ENCODE measurements at places on chromosomes 4 and X.

- no peak for DNase-seq
Observed at GRCh38 chr4:57448452-57448851, 338.3 kb upstream of the IGFBP7 start.

DNA sequence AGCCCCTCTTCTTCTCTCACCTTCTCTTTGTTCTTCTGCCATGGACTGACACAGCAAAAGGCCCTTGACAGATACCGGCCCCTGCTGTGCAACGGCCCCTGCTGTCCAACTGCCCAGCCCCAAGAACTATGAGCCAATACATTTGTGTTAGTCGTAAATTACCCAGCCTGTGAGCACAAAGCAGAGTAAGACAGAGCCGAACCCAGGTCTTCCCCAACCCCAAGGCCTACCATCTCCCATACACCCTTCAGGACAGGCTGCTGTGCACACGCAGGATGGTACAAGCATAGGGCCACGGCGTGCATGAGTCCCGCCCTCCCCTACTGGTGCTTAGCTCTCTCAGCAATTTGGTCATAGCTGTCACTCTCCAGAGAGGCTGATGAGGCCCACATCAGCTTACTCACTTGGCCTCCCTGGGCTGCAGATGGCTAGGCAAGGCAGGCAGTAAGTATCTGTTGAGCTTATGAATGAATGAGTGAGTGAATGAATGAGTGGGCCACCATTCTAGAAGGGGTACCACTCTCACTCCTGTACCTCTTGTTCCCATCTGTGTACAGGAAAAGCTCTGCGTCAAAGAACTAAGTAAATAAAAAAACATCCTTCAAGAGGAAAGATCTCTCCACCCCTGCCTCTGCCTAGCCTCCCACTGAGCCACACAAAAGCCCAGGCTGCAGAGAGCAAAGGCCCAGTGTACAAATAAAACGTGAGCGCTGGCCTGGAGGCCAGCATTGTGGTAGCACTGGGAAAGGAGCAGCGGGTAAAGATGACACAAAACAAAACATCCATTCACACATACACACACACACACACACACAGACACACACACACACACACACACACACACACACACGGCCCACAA lies 13.9 kb downstream of the WDR1 start:
- no peak for DNase-seq

DNA sequence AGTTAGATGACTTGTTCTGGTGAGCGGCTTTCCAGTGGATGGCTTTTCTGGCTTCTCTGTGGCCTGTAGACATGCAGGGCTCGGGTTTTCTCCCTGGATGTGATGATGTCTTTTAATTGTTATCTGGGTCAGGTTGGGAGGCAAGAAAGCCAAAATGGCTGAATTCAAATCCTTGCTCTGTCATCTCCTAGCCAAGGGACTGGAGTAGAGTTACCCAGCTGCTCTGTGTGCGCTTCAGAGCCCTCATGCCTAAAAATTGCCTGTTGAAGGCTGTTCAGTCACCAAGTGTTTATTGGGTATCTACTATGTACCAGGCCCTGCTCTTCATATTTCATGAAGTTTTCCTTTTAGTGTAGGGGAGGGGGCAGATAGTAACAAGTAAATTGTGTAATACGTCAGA lies 7.3 kb downstream of the DCUN1D4 start:
- DNase-seq, result no peak

- peak; percentile 54 for DNase-seq
Observed at GRCh38 chr4:151315212-151315886, 10.1 kb downstream of the SH3D19 start.

GRCh38 chr4:158033416-158034120 lies 139.3 kb downstream of the GASK1B start:
- DNase-seq, result no peak

- DNase-seq, result no peak
Observed at GRCh38 chr4:101147283-101147682, 200.0 kb downstream of the PPP3CA start.

- peak; percentile 53 for DNase-seq
Observed at GRCh38 chr4:128524311-128524710, 236.7 kb upstream of the PGRMC2 start.

GRCh38 chr4:47913861-47914219 lies 543 bp downstream of the NFXL1 start:
- DNase-seq, result no peak

GRCh38 chr4:57370691-57371090 lies 260.5 kb upstream of the IGFBP7 start:
- no peak for DNase-seq

GRCh38 chr4:48651914-48652313 lies 128.2 kb downstream of the FRYL start:
- DNase-seq, result no peak

GRCh38 chr4:174177536-174177935 lies 105.9 kb downstream of the FBXO8 start:
- no peak for DNase-seq

DNA sequence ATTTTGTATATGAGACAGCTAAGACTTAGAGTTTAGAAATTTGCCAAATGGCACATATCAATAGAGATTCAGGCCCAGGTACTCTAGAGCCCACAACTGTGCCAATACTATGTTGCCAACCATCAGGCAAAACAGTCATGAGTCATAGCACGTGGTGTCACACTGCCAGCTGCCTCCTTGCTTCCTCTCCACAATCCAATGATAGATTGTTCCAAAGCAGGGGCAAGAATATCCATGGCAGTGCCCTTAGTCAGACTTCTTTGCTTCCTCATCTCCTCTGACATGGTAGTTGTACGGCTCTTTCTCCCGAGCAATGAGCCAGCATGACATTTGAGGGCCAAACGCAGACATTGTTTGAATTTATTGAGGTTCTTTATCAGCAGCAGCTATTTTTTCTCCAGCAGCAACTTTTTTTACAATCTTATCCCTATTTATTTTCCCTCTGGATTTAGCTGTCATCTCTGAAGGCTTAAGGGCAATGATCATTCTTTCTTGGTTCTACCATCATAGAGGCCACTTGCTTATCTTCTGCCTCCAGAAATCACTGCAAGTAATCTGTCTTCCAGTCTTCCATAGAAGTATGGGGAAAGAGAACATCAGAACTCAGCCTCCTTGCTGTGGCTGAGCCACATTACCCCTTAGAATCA lies 169.7 kb downstream of the COL4A6 start:
- no peak for DNase-seq

- no peak for DNase-seq
Observed at GRCh38 chrX:50469206-50469605, 1.4 kb downstream of the DGKK start.

DNA sequence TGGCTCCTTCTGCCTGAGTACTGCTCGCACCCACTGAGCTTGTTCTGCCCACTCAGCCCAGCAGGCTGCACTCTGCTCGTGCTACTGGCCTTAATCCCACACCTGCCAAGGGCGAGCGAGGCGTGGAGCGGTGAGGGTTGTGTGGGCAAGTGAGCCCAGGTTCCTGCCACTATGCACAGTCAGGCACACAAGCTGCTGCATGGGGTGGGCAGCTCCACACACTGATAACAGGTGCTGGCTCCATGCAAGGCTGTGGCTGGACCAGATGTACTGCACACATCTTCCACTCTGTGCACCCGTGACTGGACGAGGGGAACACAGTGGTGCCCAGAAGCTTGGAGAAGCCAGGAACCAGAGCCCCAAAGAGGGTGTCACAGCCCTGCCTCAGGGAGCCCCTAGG lies 184.3 kb upstream of the NUDT6 start:
- DNase-seq, result no peak

- DNase-seq, result no peak
Observed at GRCh38 chrX:87425618-87426017, 92.0 kb upstream of the KLHL4 start.

DNA sequence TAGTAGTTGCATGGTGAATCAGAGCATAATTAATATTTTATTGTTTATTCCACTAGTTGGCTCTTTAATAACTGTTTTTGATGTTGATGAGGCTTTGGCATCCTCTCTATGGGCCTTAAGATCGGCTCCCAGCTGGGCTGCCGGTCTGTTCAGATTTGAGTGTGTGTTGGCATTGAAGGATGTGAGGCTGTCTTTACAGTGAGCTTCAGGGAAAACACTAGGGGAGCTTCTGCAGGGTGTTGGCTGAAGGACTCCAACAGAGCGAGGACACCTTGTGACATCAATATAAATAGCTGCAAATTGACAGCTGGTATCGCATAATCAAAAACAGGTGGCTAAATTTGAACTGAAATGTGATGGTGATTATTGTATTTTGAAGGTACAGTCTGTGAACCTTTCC lies 322.0 kb downstream of the FSTL5 start:
- DNase-seq, result no peak

DNA sequence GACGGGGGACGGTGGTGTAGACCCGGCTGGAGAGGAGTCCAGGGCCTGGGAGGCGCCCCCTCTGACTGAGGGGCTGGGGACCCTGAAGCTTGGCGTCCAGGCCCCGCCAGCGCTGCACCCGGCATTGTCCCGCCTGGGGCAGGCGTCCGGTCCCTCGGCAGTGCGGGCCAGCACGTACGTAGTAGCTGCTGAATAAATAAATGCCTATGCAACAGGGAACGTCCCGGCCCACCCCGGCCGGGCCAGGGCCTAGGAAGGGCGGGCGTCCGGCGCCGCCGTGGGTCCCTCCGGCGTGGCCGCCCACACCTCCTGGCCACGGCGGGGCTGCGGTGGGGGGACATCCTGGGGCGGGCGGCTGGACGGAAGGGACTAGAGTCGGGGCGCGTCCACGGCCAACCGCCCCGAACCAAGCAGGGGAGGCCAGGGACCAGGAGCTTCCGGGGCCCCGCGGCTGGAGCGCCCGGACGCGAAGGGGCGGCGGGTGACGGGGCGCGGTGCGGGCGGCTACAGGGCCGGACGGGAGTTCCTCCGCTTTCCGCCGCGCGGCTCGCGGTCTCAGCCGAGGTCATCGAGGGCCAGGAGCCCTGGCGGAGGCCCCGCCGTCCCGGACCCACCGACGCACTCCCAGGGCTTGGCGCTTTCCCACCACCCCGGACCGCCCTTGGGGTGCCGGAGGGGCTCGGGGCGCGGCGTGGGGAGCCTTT lies 886 bp upstream of the WWC2 start:
- no peak for DNase-seq

DNA sequence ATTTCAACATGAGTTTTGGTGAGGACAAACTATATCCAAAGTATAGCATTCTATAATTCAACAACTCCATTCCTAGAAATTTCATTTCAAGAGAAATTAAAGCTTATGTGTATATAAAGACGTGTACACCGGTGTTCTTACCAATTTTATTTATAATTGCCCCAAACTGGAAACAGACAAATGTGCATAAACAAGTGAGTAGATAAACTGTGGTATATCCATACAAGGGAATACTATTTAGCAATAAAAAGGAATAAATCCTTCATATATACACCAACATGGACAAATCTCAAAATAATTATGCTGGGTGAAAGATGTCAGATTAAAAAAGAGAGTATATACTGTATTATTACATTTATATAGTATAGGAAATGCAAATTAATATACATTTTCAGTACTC lies 19.9 kb downstream of the HNRNPH2 start:
- DNase-seq, result no peak
